ENCODE measurements at places on chromosomes 1 and 21. TPM values are rescaled to one million over a fixed set of nuclear protein-coding genes. Genes with fewer than 3 reads are reported as not detected.

DNA sequence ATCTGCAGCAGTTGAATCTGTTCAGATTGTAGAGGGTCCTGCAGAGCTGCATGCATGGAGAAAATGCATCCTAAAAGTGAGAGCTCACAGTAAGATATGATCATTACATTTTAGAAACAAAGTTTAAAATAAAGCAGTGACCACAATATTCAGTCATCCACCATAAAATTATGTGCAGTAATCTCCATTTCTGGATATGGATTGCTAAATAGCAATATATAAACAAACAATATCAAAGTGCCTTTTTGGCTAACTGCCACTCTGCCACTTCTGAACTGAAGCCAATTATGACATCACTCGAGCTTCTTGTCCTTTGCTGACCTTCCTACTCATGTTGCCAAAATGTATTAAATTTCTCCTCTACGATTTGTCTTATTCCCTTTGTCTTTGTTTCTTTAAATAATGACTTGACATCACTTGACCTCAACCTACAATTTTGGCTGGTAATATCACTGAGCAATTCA lies 262.0 kb upstream of the CXADR start:
- DNase-seq, result peak; percentile 27

DNA sequence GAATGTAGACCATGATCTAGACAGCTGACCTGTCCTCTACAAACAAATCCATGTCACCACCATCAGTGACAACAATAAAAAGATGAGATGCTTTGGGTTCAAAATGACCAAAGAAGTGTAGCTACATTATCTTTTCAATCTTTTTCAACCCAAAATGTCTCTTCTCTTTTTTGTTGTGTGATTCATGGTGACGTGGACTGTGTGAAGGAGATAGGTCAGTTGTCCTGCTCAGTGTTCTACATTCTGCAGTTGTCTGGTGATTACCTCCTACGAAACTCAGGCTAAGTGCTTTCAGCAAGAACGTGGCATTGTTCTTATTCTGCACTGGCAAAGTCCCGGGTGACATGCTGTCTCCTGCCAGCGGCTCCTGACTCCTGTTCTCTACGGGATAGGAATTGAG lies 73.1 kb downstream of the PRKAB2 start:
- DNase-seq, result no peak

HSF2BP gene
- total RNA-seq, result 3.9 TPM

IBA57 gene
- 1.8 TPM for total RNA-seq

C1QA gene
- not detected for total RNA-seq

CD101 gene
- total RNA-seq, result 0.12 TPM

AMPD1 gene
- not detected for total RNA-seq

All from H4 (cell line).